ENCODE measurements at places on chromosomes 5 and 9. TPM values are rescaled to one million over a fixed set of nuclear protein-coding genes. Genes with fewer than 3 reads are reported as not detected.
A peak's percentile ranks its signal among the peaks of the same experiment; 100 is the strongest.

The DOCK2 gene
- total RNA-seq: 18.4 TPM

The FOXE1 gene
- total RNA-seq: 0.35 TPM

The HAVCR1 gene
- total RNA-seq: 25.8 TPM

The TPPP gene
- 0.46 TPM for total RNA-seq

The SPINK7 gene
- total RNA-seq: not detected

The CNTFR gene
- total RNA-seq: not detected

- no peak for DNase-seq
Observed at GRCh38 chr9:2018162-2018643, 3.1 kb downstream of the SMARCA2 start.

DNA sequence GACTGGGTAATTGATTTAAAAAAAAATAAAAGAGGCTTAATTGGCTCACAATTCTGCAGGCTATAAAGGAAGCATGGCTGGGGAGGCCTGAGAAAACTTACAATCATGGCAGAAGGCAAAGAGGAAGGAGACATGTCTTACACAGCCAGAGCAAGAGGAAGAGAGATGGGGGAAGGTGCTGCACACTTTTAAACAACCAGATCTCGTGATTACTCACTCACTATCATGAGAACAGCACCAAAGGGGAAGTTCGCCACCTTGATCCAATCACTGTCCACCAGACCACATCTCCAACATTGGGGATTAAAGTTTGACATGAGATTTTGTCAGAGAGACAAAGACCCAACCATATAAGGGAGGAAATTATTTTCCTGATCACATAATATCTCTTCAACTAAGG lies 138.8 kb upstream of the NR4A3 start:
- no peak for DNase-seq

DNA sequence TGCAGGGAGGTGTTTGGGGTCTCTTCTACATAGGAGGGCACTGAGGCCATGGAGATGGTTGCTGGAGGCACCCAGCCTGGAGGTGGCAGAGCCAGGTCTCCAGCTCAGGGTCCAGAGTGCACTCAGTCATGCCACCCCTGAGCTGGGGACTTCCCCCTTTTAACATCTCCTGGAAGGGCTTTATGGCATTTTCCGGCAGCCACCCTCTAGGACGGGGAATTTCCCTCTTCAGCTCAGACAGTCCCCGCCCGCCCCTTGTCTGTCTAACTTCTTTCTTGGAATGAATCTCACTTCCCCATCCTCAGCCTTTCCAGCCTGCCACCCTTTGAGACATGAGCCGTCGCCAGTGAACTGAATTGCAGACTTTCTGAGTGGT lies 49.9 kb downstream of the COL15A1 start:
- no peak for DNase-seq

- DNase-seq: no peak
Observed at GRCh38 chr5:126419102-126419501, 4.1 kb upstream of the GRAMD2B start.

- DNase-seq: no peak
Observed at GRCh38 chr9:122134822-122135528, 24.6 kb downstream of the NDUFA8 start.

GRCh38 chr9:2764353-2764752 lies 47.0 kb downstream of the KCNV2 start:
- no peak for DNase-seq

GRCh38 chr5:59674763-59675162 lies 218.8 kb downstream of the PDE4D start:
- DNase-seq: no peak

DNA sequence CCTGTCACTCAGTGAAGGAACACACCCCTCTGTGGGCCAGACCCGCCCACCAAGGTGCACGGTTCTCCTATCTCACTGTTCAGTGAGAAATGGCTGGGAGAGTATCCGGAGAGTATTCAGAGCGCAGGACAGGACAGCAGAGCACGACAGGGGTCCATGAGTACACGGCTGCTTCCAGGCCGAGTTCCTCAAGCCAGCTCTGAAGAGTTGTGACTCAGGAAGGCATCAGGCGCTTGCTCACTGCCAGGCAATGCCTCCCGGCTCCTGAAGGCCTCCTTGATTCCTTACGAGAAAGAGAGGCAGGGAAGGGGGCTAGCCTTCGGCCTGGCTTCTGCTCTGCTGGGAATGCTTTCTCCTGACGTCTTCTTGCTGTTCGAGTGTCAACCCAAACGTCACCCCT lies 132.1 kb upstream of the PPP1R26 start:
- no peak for DNase-seq

GRCh38 chr9:11632691-11633090 lies 1019.9 kb upstream of the PTPRD start:
- DNase-seq: no peak

- DNase-seq: no peak
Observed at GRCh38 chr5:78610163-78610583, 38.4 kb downstream of the LHFPL2 start.

GRCh38 chr9:18768951-18769622 lies 263.9 kb downstream of the SAXO1 start:
- DNase-seq: no peak

DNA sequence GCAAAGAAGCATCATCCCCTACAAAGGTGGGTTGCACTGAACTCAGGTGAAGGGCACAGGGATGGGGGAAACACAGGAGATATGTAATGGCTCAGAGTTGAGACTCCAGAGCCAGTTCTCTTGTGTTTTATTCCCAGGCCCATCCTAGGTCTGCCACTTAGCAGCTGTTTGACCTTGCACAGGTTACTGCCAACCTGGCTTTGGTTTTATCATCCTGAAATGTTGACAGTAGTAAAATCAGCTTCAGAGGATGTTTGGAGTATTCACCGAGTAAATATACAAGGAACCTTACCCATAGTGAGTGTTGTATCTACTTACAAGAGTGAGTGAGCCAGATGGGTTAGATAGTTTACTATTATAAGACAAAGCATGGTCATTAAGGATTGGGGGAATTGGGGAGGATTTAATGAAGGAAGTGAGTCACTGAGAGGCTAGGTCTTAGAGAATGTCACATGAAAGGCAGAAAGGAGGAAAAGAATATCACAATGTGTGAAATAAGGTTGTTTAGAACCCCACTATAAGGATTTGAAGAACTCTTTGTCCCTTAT lies 141.3 kb downstream of the MAN2A1 start:
- peak; percentile 32 for DNase-seq

GRCh38 chr9:81685763-81686613 lies 3.4 kb downstream of the TLE1 start:
- no peak for DNase-seq

GRCh38 chr5:149959406-149960236 lies 937 bp upstream of the SLC26A2 start:
- DNase-seq: no peak

DNA sequence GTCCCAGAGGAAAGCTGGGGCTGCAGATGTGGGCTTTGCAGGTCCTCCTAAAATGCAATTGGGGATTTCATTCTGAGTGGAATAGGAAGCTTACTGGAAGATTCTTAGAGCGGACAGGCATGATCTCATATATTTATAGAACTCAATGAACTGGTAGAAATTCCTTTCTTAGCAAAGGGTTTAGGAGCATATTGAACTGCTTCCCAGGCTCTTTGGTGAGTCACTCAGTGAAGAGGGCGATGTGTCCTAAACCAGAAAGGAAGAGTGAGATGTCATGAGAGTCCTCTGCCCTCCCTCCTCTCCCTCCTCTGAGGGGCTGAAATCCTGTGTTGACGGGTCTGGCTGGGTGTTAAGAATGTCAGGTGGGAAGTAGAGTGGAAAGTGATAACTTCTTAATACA lies 26.3 kb upstream of the SEMA6A start:
- peak; percentile 82 for DNase-seq

- no peak for DNase-seq
Observed at GRCh38 chr5:153672347-153673090, 182.0 kb downstream of the GRIA1 start.

DNA sequence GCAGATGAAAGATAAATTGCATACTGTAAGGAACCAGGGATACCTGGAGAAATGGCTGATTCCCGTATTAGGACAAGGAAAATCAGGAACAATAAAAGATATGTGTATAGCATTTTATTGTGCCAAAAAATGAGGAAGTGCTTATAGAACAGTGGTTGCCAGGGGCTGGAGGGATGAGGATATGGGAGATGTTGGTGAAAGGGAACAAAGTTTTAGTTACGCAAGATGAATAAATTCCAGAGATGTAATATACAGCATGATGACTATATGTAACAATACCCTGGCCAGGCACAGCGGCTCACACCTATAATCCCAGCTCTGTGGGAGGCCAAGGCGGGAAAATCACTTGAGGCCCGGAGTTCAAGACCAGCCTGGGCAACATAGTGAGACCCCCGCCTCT lies 101.8 kb downstream of the CDK5RAP2 start:
- no peak for DNase-seq

DNA sequence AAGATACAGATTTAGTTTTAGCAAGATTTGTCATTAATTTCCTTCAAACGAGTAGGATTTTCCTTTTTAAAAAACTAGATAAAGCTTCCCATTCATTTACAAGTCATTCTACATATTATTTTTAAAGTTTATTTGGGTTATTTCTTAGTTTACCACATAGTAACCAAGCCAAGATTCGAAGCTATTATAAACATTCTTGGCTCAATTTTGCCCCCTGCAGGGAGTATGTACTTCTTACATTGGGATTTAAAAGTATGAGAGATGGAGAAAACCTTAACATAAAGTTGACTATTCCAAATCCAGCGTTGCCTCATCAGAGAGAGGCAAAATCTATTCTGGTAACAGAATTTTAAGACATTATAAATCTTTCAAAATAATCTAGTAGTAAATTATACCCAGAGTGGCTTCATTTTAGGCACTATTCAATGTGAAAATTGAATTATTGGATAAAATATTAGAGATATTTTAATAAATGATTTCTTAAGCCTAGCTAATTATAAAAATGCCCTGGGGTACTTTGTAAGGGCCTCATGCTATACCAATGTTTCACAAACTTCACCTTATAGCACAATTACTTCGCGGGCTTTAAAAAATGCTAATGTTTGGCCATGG lies 39.1 kb downstream of the FBN2 start:
- DNase-seq: peak; percentile 36

DNA sequence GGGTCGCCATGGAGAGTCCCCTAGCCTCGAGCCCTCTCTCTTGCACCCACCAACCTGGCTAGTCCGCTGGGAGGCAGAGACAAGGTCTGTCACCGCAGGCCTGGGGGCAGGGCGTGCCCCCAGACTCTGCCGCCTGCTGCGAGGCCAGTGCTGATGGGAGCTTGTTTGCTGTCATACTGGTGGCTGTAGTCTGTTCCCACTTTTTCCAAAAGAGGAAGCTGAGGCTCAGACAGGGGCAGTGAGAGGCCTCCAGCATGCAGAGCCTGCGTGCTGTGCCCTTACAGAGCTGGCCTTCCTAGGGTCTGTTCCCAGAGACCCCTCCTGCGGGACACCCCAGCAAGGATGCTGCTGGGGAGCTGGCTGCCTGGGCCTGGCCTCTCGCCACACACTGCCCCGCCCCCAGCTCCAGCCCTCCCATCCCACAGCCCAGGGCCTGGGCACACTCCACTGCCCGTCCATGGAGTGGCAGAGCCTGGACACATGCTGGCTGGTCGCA lies 21.0 kb upstream of the SUSD3 start:
- no peak for DNase-seq

DNA sequence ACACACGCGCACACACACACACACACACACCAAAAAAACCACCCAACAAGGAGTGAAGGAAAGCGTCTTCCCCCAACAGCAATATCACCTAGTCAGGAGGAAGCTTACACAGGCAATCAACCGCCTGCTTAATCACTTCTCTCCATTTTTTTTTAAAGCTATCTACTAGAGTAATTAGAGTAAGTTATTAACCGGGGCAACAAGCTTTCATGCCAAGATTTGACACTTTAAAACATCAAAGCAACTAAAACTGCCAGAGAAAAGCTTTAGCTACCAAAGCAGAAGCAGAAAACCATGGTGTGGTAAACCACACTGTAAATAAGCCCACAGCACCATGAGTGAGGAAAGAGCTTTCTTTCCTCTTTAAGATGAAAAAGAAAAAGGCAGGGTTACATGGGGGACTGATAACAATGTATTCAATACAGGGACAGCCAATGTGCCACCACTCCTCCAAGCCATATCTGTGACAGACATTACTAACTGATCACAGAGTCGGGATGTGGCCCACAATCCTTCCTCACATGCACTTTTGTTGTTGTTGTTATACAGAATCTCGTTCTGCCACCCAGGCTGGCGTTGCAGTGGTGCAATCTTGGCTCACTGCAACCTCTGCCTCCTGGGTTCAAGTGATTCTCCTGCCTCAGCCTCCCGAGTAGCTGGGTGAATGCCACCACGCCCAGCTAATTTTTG lies 282.1 kb downstream of the CRB2 start:
- peak; percentile 22 for DNase-seq

DNA sequence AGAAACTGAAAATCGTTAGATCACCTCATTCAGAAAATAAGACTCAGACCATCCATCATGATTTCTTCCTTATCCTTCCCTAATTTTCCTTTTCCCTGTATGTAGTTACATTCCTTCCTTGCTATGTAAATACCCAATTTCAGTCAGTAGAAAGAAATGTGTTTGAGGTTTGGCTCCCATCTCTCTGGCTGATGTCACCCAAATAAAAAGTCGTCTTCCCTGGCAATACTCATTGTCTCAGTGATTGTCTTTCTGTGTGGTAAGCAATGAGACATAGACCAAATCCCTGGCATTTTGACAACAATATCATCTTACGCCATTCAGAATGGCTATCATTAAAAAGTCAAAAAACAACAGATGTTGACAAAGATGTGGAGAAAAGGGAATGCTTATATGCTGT lies 303.9 kb upstream of the EDIL3 start:
- DNase-seq: no peak

DNA sequence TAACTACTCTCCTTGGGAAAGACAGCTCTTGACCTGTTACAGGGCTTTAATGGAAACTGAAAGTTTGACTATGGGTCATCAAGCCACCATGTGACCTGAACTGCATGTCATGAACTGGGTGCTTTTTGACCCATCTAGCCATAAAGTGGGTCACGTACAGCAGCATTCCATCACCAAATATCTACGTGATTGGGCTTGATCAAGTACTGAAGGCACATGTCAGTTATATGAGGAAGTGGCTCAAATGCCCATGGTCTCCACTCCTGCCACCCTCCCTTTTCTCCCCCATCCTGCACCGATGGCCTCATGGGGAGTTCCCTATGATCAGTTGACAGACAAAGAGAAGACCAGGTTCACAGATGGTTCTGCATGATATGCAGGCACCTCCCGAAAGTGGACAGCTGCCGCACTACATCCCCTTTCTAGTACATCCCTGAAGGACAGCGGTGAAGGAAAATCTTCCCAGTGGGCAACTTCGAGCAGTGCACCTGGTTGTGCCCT lies 7.3 kb upstream of the FCN1 start:
- DNase-seq: no peak
